Urinary bladder (tissue), 4 donors: ENCODE measurements at places on chromosomes 7 and 10.

GRCh38 chr7:54904986-54905385 is 113.8 kb upstream of the EGFR start:
- no peak for DNase-seq

DNA sequence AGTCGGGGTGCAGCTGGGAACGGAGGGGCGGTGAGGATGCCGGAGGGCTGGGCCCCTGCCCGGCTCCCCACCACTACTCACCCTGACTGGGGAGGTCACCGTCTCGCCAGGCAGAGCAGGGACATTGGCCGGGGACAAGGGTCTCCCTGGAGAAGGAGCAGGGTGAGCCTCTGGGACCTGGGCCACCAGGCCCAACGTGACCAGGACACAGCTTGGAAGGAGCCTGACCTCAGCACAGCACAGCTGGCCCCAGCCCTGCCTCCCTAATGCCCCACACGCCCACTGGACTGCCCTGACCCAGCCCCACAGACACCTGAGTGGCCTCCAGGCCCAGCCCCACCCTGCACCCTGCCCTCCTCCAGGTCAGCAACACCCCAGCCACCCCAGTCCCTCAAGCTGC is 21.1 kb downstream of the MICALL2 start:
- DNase-seq, result no peak

GRCh38 chr7:79425665-79426064 is 27.8 kb downstream of the MAGI2 start:
- no peak for DNase-seq

DNA sequence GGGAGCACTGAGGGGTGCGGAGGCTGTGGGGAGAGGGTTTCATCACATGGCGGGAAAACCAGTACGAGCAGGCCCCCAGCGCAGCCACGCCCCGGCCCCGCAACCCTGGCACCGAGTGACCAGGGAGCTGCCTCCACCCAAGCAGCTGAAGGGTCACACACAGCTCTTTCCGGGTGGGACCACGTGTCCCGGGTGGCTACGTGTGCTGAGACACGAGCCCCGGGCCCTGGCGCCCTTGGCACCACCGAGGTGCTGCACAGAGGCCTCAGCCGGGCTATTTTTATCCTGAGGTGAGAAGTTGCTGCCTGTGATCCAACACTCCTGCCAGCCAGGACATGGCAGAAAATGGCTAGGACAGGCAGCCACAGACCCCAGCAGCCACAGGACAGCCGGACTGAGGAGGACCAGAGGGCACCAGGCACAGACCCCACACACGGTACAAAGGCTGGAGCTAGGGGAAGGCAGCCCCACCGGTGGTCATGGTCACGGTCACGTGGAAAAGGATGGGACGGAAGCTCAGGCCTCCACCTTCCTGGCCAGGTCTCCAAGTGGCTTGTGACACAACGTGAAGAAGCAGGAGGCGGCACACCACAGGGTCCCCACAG is 223.7 kb downstream of the MAD1L1 start:
- DNase-seq, result no peak

GRCh38 chr7:47573758-47574481 is 8.0 kb downstream of the TNS3 start:
- no peak for DNase-seq

DNA sequence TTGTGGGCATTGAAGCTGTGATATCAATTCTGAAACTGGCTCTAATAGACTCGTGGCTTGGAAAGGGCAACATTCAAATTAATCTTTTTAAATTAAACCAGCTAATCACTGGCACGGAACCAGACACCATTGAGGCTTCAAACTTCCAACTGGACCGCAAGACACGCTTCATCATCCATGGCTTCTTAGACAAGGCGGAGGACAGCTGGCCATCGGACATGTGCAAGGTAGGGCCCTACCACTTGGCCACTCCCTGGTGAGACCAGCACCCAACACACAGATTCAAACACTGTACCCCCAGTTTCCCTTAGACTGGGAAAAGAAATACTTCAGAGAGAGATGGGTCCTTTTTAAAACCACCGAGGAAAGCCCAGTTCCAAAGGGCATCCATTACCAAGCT is 5.1 kb downstream of the PNLIPRP2 start:
- DNase-seq, result no peak

GRCh38 chr10:9081253-9081652 is 1026.8 kb downstream of the GATA3 start:
- DNase-seq, result no peak

DNA sequence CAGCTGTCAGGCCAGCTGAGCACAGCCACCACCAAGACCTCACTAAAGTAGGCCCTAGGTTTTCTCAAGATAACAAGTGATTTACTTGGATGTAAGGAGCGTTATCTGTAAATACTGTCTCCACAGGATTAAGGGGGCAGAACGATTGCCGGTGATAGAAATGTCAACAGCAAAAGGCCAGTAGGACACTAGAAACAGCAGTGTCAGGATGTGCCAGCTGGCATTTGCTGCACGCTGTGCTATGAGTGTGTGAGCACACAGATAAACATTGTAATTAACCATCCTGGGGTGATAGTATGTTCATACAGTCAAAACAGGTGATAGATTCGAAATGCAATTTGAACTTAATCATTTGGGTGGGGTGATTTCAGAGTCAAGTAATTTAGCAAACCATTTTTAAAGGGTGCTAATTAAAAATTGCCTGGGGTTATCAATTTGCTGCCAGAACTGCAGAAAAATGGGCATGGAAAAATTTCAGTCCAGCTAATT is 36.3 kb upstream of the NOBOX start:
- no peak for DNase-seq

GRCh38 chr10:133370030-133370786 is 2.9 kb downstream of the ECHS1 start:
- DNase-seq, result no peak

DNA sequence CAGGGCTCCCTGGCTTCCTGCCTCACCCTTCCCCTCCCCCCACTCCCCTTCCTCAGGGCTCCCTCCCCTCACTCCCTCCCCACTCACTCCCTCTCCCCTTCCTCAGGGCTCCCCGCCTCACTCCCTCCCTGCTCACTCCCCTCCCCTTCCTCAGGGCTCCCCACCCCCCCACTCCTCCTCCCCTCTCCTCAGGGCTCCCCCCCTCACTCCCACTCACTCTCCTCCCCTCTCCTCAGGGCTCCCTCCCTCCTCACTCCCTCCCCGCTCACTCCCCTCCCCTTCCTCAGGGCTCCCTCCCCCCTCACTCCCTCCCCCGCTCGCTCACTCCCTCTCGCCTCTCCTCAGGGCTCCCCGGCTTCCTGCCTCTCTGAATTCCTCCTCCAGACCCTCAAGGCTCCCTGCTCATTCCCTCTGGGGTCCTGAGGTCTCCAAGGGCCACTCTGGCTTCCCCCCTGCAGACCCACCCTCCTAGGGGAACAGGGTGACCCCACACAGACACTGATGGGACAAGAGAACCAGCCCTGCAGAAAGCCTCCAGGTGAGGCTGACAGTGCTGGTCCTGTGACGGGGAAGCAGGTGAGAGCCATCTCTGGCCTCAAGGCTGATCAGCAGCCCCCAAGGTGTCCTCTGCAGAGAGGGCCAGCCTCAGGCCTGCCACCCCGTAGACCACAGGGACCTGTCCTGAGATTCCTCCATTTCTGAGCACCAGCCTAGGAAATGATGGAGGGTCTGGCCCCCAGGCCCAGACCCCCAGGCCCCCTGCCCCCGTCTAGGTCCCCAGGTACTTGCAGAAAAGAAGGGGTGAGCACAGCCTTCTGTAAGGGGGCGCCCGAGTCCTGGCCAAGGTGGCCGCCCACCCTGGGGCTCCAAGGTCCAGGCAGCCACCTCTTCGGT is 47.2 kb downstream of the PWWP2B start:
- DNase-seq, result peak; percentile 74

DNA sequence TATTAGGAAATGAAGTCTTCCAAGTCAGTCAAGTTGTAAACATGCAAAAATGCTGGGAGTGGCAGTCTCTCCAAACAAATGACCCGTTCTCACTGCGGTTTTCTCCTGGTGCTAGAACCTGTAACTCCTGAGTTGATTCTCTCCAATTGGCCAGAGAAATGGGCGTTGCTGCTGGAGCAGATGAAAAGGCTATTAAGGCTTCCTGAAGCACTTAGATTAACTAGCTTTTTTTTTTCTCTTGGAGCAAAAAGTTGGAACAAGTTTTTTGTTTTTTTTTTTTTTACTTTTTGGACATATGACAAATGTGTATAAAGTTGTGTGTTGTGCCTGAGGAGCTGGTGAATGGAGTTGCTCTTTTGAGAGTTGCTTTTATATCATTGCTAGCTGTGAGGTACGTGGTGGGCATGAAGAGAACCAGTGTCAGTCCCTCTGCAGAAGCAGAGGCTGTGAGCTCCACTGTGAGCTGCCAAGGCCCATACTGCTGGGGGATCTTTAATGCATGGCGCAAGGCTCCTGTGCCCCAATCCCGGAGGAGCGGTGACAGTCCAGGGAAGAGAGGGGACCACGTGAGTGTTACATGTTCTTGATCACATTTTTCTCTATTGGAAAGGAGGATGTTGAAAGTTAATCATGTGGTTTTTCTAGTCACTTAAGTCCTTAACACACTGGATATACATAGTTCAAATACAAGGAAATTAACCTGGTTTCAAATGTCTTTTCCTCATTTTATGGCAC is 393.6 kb upstream of the GALNT17 start:
- DNase-seq, result peak; percentile 39

- no peak for DNase-seq
Observed at GRCh38 chr10:485776-486175, 203.7 kb downstream of the DIP2C start.

- DNase-seq, result no peak
Observed at GRCh38 chr7:75649462-75649861, 89.3 kb downstream of the HIP1 start.

DNA sequence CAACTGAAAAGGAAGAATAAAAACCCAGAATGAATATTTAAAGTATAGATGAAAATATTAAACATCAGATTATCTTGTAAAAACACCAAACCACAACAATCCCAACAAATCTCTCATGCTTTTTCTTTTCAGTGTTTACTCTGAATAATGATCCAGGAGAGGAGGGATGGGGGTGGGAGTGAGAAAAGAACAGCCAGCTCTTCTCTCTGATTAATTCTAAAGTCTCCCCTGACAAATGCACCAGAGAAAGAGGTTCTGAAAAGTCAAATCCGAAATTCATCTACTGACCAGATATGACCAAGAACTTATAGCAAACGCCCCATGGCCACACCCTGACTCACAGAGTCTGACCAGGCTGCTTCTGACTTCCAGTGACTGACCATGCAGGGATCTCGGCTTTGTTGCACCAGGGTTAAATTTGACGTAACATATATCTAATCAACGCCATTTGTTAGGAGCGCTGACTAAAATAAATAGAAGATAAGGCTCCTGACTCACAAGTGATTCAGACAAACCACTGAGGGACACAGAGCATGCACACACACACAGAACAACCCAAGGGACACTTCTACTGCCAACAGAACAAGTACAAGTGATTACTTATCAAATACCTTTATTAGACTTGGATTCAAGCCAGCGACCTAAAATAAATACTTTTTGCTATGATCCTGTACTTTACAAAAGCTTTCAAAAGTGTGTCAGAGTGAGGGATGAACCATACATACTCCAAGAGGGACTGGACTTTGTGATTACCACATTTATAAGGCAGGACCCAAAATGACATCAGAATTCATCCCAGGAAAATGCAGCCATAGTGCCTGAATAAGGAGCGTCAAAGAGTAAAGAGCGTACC is 9.3 kb upstream of the SPOCK2 start:
- DNase-seq, result no peak

DNA sequence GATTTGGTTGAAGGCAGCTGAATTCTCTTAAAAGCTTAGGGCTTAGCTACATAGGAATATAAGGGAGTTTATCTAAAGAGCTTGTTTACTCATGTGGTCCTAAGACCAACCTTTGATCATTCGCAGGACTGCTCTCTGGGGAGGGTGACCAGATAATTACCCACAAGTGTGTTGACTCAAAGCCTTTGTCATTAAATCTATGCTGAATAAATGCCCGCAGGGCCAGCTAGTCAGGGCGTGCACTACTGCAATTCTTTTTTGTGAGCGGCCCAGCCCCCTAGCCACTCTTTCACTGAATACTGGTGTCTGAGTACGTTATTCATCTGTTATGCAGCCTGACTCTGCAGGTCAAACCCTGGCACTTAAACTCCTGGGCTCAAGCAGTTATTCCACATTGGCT is 69.6 kb downstream of the AKAP9 start:
- no peak for DNase-seq

GRCh38 chr10:49153971-49154370 is 20.1 kb upstream of the FAM170B start:
- DNase-seq, result no peak

DNA sequence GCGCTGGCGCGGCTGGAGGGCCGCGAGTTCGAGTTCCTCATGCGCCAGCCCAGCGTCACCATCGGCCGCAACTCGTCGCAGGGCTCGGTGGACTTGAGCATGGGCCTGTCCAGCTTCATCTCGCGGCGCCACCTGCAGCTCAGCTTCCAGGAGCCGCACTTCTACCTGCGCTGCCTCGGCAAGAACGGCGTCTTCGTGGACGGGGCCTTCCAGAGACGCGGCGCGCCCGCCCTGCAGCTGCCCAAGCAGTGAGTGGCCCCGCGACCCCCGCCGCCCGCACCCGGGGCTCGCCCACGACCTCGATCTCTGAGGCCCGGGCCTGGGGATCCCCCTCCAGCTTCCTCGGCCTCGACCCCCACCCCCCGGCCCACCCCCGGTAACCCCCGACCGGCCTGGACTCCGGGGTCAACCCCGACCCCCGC is 537 bp downstream of the FOXK1 start:
- DNase-seq, result no peak

GRCh38 chr10:132696728-132697577 is 89.0 kb downstream of the NKX6-2 start:
- no peak for DNase-seq

DNA sequence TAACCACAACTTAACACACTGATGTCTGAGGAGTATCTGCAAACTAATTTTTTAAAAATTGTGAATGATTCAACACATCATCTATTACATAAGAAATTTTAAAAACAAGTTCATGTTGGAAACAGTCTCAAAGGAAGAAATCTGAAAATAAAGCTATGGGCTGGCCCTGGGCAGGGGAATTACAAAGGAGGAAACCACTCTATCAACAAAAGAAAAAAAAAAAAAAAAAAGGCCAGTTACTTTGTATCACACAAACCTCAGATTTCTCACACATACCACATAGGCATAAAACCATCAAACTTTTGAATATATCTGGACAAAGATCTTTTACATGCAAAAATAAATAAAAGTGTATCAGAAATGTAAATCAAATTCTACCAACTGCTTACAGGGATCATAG is 20.8 kb downstream of the TIAL1 start:
- DNase-seq, result no peak

GRCh38 chr10:17003651-17004286 is 125.8 kb downstream of the CUBN start:
- no peak for DNase-seq

DNA sequence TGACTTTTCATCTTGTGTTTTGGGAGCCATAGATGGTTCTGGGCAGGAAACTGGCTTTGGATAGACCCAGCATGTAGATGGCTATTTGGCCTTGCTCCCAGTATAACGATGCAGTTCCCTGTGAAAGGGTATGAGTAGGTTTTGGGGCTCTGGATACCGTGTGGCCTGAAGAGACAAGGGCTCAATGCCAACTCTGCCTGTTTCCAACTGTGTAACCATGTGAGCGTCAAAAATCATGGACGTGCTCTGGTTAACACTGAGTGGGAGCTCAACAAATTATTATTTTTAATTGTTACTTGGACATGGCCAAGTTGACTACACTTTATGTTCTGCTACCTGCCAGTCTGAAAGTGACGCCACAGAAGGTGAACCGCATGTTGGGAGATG is 41.8 kb downstream of the EGFR start:
- no peak for DNase-seq

GRCh38 chr10:79387974-79388850 is 40.9 kb downstream of the PPIF start:
- no peak for DNase-seq
